Heart left ventricle (tissue), 16 donors: ENCODE measurements at places on chromosomes 5 and 9. TPM values are rescaled to one million over a fixed set of nuclear protein-coding genes. Genes with fewer than 3 reads are reported as not detected.
A peak's percentile ranks its signal among the peaks of the same experiment; 100 is the strongest.

GRCh38 chr9:114339130-114339908, 9.7 kb downstream of the ORM2 start:
- DNase-seq = peak; percentile 29
- H3K4me1 ChIP-seq = no peaks in the 10 kb centered on the region
- no peaks in the 10 kb centered on the region for H3K27me3 ChIP-seq
- H3K36me3 ChIP-seq = peaks cover 32% of the 10 kb centered on the region
- H3K27ac ChIP-seq = no peak overlapping the region

Gene FOXD4L4
- 0.04 TPM for polyA plus RNA-seq

Gene RETREG1
- polyA plus RNA-seq = 24.5 TPM

Gene CHMP5
- polyA plus RNA-seq = 76.5 TPM

DNA sequence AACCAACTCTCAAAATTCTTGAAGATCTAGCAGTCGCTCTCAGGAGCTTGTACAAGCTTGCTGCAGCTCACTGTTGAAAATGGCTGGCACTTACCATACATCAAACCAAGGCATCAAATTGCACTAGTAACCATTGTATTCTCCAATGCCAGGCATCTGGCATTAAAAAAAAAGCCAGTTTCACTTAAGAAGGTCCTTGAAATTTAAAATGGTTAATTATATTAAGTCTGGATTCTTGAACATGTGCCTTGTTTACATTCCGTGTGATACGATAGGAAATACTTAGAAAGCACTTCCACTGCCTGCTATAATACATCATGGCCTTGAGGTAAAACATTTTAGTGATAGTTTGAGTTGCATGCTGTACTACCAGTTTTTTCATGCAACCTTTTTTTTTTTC, 300.7 kb downstream of the KDM4C start:
- DNase-seq = no peak
- H3K4me3 ChIP-seq = no peak overlapping the region
- H3K27ac ChIP-seq = no peak overlapping the region
- H3K36me3 ChIP-seq = no peaks in the 10 kb centered on the region
- no peaks in the 10 kb centered on the region for H3K27me3 ChIP-seq
